Activated CD4-positive, alpha-beta memory T cell treated with anti-CD3 and anti-CD28 coated beads for 36 hours (primary cell): ENCODE measurements at places on chromosomes 5 and 9.

GRCh38 chr9:130825351-130825651 lies 9.8 kb upstream of the ABL1 start:
- DNase-seq: no peak

DNA sequence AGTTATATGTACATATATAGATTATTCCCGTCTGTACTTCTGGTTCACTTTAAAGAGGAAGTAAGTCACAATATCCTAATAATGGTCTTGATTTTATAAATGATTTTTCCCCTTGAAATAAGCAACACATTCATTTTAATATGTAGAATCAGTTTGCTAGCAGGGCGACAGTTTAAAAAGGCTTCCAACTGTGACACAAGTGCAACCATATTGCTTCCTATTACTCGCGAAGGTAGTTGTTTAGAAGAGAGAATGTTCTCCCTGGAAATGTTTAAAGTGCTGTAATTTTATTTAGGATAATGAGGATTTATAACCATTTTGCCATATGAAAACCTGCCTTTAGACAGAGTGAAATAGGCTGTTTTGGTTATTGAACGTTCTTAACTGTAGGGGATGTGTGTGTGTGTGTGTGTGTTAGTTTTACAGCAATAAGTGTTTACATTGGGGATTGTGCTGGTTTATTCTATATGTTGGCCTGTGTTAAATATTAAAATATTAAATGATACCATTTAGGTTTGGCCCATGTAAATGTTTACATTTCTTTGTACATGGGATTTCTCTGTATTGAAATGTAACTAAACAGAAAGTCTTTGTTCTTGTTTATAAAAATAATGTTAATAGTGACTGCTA lies 138.3 kb downstream of the PBX3 start:
- DNase-seq: no peak

DNA sequence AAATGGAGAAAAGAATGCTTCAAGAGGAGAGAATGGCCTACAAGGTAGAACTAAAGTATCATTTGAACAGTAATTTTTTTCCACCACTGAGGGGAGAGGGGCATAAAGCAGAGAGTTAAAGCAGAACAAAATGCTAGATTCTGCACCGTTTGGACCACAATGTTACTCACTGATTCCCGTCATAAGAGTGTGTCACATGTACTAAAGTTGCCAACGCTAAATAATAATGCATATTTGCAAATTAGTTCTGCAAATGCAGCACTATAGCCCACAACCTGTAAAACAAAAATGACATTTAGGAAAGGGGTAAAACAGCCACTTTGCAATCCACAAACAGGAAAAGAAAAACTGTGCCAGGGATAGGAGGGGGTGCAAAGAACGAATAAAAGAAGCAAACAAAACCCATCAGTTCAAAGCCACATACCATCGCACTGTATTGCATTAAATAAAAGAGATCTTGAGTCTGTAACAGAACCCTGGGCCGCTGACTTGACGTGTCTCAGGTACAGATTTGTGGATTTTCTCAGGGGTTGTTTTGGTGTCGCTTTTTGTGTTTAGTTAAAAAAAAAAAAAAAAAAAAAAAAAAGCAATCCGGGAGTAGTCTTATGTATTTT lies 7.7 kb upstream of the NFIB start:
- DNase-seq: no peak

- no peak for DNase-seq
These were observed 23.8 kb downstream of the PLAC8L1 start for GRCh38 chr5:146081556-146081955.

DNA sequence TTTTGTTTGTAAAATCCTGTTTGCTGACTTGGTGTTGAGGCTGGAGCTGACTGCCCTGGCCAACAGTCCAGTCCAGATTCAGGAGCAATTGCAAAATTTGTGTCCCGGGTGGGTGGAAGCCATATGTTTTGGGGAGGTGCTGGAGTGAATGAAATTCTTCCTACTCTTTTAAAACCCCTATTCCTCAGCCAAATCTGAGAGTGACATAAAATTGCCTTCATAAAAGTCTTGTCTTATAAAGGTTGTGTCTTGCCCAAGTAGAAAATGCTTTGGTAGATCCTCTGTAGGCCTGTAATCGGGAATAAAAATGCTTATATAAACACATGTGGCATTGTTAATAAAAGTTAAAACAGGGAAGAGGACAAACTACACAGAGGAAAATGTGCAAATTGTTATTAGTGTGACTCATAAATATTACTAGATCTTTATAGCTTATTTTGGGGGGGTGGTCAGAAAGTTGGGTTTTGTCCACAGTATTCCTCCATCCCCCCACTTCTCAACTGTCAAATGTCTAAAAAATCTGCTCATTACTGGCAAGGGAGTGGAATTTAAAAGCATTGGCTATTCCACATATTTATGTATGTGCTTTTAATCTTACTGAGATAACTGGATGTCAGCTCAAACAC lies 45.6 kb downstream of the NNT start:
- no peak for DNase-seq

DNA sequence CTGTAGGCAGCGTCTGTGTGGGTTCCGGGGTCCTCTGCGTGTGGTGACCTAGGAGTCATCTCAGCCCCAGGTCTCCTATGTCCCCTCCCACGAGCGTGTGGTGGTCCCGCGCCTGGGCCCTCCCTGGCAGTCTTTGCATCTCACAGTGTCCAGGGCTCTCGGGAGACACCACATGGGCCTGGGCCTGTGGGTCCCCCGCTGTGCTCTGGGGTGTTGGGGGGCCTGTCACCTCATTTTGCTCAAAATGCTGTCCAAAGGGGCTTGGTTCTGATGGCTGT lies 27.1 kb downstream of the CEP72 start:
- no peak for DNase-seq

- DNase-seq: no peak
These were observed 64.2 kb upstream of the SELENOP start for GRCh38 chr5:42875785-42876374.
